ENCODE measurements at places on chromosomes 2 and 18.
A peak's percentile ranks its signal among the peaks of the same experiment; 100 is the strongest.

- H3K27me3 ChIP-seq: no peaks in the 10 kb centered on the region
- no peak for DNase-seq
- no peak overlapping the region for H3K4me3 ChIP-seq
- no peak overlapping the region for H3K27ac ChIP-seq
- no peaks in the 10 kb centered on the region for H3K36me3 ChIP-seq
- H3K4me1 ChIP-seq: peaks cover 25% of the 10 kb centered on the region
These were observed 76.3 kb upstream of the MGAT4A start for GRCh38 chr2:98807221-98807620.

DNA sequence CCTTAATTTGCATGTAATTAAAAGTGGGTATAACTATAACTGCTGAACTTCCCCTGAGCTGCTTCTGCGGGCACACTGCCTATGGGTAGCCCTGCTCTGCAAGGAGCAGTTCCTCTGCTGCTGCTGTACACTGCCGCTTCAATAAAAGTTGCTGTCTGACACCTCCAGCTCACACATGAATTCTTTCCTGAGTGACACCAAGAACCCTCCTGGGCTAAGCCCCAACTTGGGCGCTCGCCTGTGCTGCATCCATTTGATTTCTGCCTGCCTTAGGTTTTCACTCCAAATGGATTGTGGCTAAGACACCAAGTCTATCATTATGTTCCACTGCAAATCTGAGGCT lies 215.7 kb downstream of the ANAPC1 start:
- no peak overlapping the region for H3K4me3 ChIP-seq
- H3K27ac ChIP-seq: no peak overlapping the region
- no peaks in the 10 kb centered on the region for H3K27me3 ChIP-seq
- no peaks in the 10 kb centered on the region for H3K4me1 ChIP-seq

- no peak overlapping the region for H3K4me3 ChIP-seq
- H3K36me3 ChIP-seq: no peaks in the 10 kb centered on the region
- no peak overlapping the region for H3K27ac ChIP-seq
- H3K4me1 ChIP-seq: no peaks in the 10 kb centered on the region
- H3K27me3 ChIP-seq: no peaks in the 10 kb centered on the region
These were observed 27.4 kb downstream of the EVX2 start for GRCh38 chr2:176056406-176056805.

DNA sequence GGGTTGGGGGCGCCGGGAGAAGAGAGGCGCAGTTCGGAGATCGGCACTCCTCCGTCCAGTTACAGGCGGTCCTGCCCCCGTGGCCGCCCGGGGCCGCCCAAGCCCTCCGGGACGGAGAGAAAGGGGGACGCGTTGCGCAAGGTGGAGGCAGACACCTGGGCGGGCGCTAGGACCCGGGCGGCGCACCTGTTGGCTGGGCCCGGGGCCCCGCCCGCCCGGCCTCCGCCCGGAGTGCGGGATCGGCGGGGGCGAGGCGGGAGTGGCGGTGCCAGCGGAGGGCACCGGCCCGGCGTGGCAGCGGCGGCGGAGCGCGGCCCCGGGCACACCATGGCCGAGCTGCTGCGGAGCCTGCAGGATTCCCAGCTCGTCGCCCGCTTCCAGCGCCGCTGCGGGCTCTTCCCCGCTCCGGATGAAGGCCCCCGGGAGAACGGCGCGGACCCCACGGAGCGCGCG lies at the start of gene SGPP2:
Gene SGPP2 (plus strand): TSS at position 268 of the 453 bp plus-strand sequence. CDS start 60 bp downstream, at position 328.
- no peak within 1 kb of the TSS for H3K27ac ChIP-seq
- no peaks in the 10 kb centered on the region for H3K4me1 ChIP-seq
- H3K27me3 ChIP-seq: peaks cover 49% of the 10 kb centered on the region
- H3K4me3 ChIP-seq: no peak within 1 kb of the TSS
- no peaks in the 10 kb centered on the region for H3K36me3 ChIP-seq

DNA sequence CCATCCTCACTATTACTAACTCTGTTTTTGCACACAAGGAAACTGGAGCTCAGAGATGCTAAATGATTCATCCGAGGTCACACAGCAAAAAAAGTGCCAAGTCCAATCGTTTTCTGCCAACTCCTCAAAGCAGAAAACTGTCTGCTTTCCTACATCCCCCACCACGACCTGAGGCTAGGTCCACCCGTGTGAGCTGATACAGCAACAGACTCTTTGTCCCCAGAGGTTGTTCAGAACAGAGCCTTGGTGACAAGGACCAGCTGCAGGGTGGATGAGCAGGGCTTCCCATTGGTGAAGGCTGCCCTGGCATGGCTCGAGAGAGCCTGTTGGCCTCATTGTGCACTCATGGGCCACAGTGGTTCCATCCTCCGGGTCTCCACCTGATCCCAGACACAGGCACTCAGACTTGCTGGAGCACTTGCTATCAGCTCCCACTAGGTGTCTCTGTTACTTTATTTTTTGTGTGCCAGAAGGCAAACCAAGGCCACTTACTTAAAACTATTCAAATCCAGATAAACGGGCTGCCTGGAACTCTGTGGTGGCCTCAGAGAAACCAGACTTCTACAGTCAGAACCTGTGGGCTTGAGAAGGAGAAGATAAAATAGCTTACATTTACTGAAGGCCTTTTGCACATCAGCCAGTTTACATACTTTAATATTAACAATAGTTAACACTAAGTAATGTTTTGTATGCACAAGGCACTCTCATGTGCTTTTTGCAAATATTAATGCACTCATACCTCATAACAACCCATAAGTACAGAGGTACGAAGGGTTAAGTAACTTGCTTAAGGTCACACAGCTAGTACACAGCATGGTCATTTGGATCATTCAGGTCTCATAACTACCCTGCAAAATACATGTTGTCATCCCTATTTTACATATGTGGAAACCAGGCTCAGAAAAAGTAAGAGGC lies 62.9 kb upstream of the CTIF start:
- H3K27ac ChIP-seq: no peak overlapping the region
- H3K4me1 ChIP-seq: no peaks in the 10 kb centered on the region
- no peak overlapping the region for H3K4me3 ChIP-seq
- no peaks in the 10 kb centered on the region for H3K36me3 ChIP-seq

DNA sequence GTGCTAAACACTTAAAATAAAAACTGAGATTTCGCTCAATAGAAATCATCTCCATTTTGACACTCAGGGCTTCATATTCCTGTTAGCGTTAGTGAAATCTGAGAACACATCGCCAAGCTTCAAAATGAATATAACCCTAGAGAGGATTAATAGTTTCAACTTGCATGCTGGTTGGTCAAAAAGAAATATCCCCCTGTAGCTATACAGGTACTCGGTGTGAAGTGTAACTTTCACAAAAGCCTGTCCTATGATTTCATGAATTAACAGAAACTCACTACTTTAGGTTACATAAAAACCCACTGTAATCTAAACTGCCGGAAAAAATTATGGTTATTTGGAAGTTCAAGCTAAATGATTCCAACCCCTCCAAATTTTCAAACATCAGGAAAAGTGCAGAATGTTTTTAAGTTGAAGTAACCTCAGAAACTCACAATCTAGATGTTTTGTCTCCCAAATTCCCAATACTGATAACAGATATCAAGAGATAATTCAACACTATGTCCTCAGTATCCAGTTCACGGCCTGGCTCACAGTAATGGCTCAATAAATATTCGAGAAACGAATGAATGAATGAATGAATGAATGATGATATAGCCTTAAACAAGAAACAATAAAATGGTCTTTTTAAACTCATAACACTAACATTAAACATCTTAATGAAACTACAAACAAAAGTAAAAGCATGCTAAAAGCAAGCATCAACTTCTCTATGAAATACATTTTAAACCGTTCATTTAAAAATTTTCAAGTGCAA lies 2.5 kb downstream of the TLK1 start:
- no peaks in the 10 kb centered on the region for H3K27me3 ChIP-seq
- no peak for DNase-seq
- no peak overlapping the region for H3K27ac ChIP-seq
- H3K4me3 ChIP-seq: peak overlapping the region; percentile 87
- H3K4me1 ChIP-seq: no peaks in the 10 kb centered on the region

DNA sequence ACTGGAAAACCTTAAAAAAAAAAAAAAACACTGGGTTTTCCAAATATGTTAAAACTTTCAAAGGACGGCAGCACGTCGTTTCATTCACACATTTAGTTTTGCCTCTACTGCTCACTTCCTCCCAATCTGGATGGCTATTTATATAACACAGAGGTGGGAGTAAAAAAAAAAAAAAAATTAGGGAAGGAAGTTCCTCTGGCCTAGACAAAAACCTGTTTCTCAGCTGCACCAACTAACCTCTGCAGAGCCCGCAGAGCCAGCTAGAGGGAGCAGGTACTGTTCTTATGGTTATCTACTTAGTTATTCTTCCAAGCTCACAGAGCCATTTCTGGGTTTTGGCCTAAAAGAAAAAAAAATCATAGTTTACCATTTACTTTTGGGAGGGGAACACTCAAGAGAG lies 28.1 kb downstream of the SLC1A4 start:
- no peak for DNase-seq
- no peak overlapping the region for H3K4me3 ChIP-seq
- no peak overlapping the region for H3K27ac ChIP-seq
- no peaks in the 10 kb centered on the region for H3K4me1 ChIP-seq
- H3K27me3 ChIP-seq: no peaks in the 10 kb centered on the region
- H3K36me3 ChIP-seq: no peaks in the 10 kb centered on the region

- H3K27ac ChIP-seq: no peak overlapping the region
- no peak overlapping the region for H3K4me3 ChIP-seq
- no peak for DNase-seq
- H3K36me3 ChIP-seq: no peaks in the 10 kb centered on the region
- no peaks in the 10 kb centered on the region for H3K4me1 ChIP-seq
- H3K27me3 ChIP-seq: no peaks in the 10 kb centered on the region
These were observed 126.1 kb downstream of the WDSUB1 start for GRCh38 chr2:159160412-159160811.

GRCh38 chr18:58977801-58978200 lies 113.1 kb downstream of the ZNF532 start:
- H3K27me3 ChIP-seq: no peaks in the 10 kb centered on the region
- H3K4me1 ChIP-seq: peaks cover 14% of the 10 kb centered on the region

DNA sequence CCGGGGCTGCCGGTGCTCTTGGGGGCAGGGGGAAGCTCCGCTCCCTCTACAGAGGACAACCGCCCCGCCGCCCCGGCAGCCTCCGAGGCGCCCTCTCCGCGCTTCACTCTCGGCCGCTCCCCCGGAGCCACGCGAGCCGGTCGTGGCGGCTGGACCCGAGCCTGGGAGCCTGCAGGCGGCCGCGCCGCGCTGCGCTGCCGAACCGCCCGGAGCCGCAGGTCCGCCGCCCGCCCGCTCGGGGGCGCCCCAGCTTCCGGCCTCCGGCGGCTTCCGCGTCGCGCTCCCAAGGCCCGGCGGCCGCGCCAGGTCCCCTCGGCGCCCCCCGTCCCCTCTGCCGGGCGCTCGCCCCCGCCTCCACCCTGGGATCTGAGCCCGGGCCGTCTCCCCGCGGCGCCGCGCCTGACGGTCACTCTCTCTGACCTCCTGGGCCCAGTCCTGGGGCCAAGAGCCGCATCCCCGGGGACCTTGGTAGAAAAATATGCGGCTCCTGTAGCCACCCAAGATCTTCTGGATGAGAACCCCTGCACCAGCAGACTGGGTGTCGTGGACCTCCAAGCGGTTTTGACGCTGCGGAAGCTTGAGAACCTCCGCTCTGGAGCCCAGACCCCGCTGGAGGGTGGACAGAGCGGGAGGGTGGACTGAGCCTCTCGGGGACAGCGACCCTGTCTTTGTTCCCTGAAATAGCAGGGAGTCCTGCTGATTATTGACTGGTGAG lies 44.3 kb downstream of the SERTAD2 start:
- peaks cover 38% of the 10 kb centered on the region for H3K4me1 ChIP-seq
- no peaks in the 10 kb centered on the region for H3K27me3 ChIP-seq
- no peaks in the 10 kb centered on the region for H3K36me3 ChIP-seq
- no peak for DNase-seq
- peak overlapping the region; percentile 51 for H3K4me3 ChIP-seq

- no peaks in the 10 kb centered on the region for H3K36me3 ChIP-seq
- peak within 1 kb of the TSS; percentile 90 for H3K27ac ChIP-seq
- DNase-seq: peak; percentile 59
These were observed at the start of gene RAB31 for GRCh38 chr18:9708057-9708433. RAB31 (plus strand) TSS chr18:9708301; CDS start chr18:9708406, 105 bp downstream.

- no peaks in the 10 kb centered on the region for H3K27me3 ChIP-seq
- H3K4me3 ChIP-seq: no peak overlapping the region
- DNase-seq: no peak
These were observed 72.8 kb upstream of the ODC1 start for GRCh38 chr2:10520926-10521325.

DNA sequence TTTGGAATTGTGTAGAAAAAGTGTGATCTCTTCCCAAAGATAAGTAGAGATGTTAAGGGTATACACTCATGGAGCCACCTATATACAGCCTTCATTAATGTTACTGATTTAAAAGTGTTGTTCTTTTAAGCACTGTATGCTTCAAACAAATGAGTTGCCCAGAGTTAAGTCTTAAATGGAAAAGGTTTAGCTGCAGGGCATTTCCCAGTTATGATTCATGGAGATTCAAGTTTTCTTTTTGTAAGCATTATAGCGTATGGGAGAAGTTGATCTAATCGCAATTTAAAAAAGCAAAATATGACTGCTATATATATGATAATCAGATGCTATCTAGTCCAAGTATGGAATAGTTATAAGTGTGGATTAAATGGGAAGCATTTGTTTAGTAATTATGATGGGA lies 4.8 kb downstream of the PDK1 start:
- no peak for DNase-seq
- no peaks in the 10 kb centered on the region for H3K27me3 ChIP-seq
- no peaks in the 10 kb centered on the region for H3K36me3 ChIP-seq

Data from tibial nerve (tissue), 4 donors.